ENCODE measurements at places on chromosomes 3 and 15.

GRCh38 chr3:48716508-48716981, 476 bp downstream of the IP6K2 start:
- DNase-seq = no peak

DNA sequence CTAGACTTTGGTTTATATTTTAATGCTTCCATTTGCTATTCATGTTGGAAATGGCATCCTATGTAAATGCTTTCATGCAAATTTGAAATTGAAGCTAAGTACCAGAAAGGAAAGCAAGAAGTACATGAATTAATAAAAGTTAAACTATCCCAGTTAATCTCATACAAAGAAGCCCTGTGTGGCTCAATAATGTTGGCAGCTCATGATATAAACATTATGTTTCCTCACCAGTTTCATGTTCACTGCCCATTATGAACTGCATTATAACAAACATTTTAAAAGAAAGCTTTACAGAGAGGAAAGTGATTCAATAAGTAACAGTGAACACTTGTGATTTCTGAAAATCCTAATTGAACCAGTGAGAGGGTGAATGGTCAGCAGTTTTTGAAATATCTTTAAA, 62.9 kb upstream of the ROBO2 start:
- no peak for DNase-seq

DNA sequence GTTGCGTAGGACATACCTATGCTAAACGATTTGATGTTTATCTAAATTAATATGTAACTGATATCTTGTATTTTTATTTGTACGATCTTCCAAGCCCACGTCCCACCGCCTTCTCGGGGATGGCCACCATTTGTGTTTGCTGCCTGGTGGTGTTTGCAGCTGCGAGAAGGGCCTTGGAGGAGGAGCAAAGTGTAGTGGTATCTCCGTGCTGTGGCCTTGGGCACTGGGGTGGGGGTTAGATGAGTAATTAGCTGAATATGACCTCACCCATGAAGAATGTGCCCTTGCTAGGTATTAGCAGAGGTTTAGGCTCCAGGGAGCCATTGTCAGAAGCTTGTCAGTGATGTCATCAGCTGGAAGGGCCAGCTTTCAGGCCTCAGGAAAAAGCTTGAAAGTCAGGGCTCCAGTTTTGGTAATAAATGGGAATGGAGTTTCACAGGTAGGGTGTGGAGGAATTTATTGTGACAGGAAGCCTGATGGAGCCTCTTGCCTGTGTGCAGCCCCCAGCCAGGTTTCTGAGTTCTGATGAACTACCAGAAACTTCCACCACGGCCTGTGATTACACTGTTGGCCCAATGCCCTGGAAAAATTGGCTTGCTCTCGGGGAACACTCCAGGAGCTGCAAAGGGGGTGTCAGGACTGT, 41.0 kb downstream of the FLNB start:
- no peak for DNase-seq

DNA sequence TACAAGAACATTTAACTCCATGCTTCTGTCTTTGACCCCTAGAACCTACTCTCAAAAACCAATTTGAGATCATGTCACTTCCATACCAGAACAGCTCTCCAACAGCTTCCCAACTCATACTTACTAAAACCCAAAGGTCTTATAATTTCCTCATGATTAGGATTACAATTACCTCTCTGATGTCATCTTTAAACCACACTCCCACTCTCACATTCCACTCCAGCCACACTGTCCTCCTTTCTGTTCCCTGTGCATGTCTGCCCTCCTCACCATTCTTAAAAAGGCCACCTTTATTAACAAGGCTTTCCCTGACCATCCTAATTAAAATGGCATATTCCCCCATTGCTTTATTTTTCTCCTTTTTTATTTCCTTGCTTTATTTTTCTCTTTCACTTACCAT, 18.9 kb downstream of the PHC3 start:
- no peak for DNase-seq

DNA sequence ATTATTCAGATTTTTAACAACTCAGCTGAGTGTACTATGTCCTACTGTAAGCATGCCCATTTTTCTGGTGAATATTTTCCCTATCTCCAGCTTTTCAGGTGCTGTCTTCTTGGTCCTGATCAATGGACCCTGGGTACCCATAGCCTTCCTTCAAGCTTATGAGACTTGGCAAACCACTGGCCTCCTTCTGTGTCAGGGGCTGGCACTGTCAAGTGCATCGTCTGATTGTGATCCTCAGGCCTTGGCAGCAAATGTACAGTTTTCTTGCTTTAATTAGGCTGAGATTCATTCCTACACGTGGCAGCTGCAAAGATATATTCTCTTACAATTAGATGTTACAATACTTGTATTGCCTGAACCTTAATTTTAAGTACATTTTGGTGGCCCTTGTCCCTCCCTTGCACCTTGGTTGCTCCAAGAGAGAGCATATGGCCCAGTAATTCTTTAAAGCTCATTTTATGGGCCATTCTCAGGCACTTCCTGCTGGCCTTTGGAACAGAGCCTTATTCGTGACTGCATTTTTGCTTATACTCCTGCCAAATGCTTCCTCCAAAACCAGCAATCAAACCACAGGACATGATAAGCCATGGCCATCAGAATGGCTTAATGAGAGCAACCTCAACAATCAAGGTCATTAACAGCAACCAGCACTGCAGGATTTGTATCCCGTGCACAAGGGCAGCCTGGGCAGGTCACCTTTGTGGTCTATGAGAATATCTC, 179.9 kb downstream of the CNTN6 start:
- DNase-seq = no peak

- DNase-seq = no peak
These were observed 15.2 kb downstream of the TRPM1 start for GRCh38 chr15:31086344-31086743.

GRCh38 chr15:74202452-74203401, at the start of gene STRA6:
Gene STRA6, minus strand, starts transcription at chr15:74202787. Its CDS starts 520 bp downstream, at chr15:74202267.
- no peak for DNase-seq

DNA sequence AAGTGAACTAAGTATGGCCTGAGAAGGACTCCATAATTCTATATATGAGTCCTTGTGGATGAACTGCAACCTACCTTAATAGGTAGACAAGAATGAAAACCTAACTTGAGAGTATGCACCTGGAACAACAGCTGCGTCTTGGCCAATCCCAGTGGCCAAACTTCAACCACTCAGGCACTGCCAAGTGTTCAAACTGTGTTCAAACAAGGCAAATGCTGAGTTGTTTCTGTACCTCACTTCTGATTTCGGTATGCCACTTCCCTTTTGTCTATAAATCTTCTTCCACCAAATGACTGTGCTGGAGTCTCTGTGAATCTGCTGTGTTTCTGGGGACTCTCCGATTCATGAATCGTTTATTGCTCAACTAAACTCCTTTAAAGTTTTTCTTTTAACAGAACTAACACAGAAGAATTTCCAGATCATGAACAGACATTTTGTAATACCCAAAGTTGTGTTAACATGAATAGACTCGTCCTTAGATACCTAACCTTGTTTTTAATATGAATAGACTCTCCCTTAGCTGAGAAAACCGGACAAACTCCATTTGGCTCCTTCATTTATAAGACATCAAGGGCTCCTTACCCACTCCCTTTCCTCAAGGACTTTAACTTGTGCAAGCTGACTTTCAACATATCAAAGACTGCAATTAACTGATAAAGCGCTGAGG, 4.1 kb downstream of the ZNF717 start:
- no peak for DNase-seq

DNA sequence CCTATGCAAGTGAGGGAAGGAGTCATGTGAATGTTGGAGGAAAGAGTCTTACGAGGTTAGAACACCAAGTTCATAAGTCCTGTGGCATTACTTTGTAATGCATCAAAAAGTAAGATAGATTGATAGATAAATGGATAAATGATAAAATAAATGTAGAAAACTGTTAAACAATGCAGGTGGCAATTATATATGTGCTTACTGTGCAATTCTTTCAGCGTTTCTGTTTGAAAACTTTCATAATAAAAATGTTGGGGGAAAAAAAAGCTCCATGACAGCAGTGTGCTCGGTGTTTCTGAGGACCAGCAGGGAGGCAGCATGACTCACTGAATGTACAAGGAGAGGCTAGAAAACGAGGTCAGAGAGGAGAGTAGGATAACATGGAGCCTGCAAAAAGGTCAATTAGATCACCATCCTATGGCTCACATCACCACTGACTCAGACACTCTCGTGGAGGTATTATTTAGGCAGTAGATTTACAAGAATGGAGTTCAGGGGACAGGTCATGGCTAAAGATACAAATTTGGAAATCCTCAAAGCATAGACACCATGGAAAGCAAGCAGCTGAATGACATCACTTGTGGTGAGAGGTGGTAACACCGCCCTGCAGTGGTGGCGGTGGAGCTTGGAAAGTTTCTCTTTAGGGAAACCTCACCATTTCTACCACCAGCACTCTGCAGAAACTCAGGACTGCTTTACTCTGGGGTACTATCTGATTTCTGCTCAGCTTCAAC, 219.8 kb downstream of the CTNNB1 start:
- no peak for DNase-seq

- no peak for DNase-seq
These were observed 72.0 kb downstream of the SCN5A start for GRCh38 chr3:38577371-38578080.
